ENCODE measurements at places on chromosomes 11 and 22.

DNA sequence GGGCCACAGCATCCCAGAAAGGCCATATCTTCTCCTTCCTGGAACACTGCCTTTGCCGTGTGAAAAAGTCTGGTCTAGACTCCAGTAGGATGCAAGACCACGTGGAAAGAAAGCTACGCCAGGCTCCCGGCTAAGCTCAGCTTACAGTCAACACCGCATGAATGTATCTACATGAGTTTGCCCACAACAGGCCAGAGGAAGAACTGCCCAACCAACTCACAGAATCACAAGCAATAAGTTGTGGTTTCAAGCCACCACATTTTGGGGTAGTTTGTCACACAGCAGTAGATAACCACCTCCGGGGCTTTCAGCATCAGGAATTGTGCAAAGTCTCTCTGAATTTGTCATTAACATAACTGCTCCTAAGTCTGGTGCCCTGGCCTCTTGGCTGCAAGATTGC is 27.3 kb downstream of the HSPA8 start:
- no peak for DNase-seq

GRCh38 chr22:20653795-20654342 is 120.0 kb upstream of the SERPIND1 start:
- no peak for DNase-seq

- no peak for DNase-seq
Observed at GRCh38 chr11:25727944-25728343, 604.0 kb upstream of the ANO3 start.

DNA sequence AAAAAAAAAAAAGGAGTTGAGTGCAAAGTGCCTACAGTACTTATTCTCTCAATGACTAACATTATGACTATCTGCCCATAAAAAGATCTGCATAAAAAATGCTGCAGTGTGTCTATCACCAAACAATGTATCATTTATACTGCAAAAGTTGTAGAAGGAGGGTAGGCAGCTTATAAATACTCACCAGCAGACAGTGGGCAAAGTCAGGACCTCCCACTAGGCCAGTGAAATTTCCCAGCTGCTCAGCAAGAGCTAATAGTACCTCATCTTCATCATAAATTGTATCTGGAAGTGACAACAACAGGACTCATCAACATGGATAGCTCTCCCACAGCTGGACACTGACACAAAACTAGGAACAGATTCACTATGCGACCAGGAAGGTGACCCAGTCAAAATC is 1.6 kb downstream of the PPP2R1B start:
- DNase-seq = no peak

DNA sequence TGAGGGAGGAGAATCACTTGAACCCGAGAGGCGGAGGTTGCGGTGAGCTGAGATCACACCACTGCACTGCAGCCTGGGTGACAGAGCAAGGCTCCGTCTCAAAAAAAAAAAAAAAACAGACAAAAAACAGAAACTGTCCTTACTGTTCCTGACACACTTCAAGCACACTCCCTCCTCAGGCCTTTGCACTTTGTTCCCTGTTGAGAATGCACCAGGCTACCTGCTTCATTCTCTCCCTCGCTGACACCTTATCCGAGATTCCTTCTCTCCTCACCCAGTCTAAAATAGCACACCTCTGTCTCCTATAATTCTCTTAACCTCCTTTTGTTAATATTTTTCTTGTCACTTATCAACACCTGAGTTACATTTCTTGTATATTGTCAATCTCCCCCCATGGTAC is 32.3 kb upstream of the TECTA start:
- DNase-seq = no peak

DNA sequence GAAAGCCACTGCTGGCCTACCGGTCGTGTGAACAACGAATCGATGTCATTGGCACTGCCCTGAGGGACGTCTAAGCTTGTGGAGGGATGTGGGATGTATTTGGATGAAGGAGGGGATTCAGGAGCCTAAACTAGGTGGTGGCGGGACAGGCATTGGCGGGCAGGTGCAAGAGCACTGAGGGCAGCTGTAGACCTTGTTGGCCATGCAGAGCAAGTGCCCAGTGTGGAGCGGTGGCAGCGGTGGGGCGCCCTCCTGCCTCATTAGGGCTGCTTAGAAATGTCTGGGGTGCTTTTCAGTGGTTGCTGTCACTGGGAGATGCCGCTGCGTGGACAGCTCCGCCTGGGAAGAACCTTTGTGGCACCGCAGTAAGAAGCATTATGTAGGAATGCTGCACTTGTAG is 220.2 kb downstream of the TBC1D22A start:
- DNase-seq = no peak

DNA sequence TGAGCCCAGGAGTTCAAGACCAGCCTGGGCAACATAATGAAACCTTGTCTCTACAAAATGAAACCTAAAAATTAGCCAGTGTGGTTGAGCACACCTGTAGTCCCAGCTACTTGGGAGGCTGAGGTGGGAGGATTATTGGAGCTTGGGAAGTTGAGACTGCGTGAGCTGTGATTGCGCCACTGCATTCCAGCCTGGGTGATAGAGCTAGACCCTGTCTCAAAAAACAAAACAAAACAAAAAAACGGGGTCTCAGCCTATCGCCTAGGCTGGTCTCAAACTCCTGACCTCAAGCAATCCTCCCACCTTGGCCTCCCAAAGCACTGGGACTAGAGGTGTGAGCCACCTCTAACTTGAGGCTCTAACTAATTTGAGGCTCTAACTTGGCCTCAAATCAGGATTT is 13.6 kb downstream of the PPIL2 start:
- no peak for DNase-seq

- DNase-seq = no peak
Observed at GRCh38 chr22:35839841-35840301, 122.2 kb downstream of the APOL5 start.

GRCh38 chr11:35981581-35981980 is 37.7 kb downstream of the LDLRAD3 start:
- DNase-seq = no peak

GRCh38 chr11:8372641-8373381 is 109.1 kb upstream of the LMO1 start:
- DNase-seq = no peak

DNA sequence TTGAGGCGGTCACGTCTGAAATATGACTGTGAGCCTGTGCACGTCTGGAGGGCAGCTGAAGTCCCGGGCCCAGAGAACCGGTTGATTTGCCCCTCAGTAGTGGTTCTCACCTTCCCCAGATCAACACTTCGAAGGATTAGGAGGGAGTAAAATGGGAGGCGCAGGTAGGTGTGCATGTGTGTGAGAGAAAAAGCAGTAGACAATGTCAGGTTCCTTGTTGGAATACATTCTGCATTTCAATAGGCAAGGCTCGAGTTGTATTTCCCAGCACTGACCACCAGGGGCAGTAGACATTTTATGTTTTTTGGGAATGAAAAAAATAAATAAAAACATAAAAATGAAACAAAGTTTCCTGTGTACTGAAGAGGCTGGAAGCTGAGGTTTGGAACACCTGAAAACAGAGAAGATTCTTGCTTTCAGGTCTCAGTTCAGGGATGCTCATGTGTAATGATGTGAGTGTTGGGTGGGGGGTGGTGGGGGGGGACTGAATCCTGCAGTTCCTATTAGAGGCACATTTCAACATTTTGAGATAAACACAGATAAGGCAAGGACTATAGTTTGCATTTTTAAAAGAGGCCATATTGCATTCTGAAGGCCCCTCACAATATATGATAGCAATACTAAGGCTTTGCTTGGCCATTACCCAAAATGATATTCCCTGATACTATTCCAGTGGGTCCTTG is 333.9 kb downstream of the CADM1 start:
- DNase-seq = peak; percentile 16

GRCh38 chr22:49240016-49240380 is 587.7 kb downstream of the BRD1 start:
- no peak for DNase-seq

- no peak for DNase-seq
Observed at GRCh38 chr22:17807578-17808410, 33.5 kb upstream of the BID start.

GRCh38 chr11:79050786-79051185 is 390.0 kb downstream of the TENM4 start:
- DNase-seq = no peak

- DNase-seq = peak; percentile 50
Observed at GRCh38 chr11:49995565-49995964, 13.2 kb upstream of the OR4C12 start.

- no peak for DNase-seq
Observed at GRCh38 chr22:22973336-22973735, 85.7 kb downstream of the IGLL5 start.

GRCh38 chr11:64649291-64649697 is 58.3 kb downstream of the SLC22A12 start:
- DNase-seq = no peak

DNA sequence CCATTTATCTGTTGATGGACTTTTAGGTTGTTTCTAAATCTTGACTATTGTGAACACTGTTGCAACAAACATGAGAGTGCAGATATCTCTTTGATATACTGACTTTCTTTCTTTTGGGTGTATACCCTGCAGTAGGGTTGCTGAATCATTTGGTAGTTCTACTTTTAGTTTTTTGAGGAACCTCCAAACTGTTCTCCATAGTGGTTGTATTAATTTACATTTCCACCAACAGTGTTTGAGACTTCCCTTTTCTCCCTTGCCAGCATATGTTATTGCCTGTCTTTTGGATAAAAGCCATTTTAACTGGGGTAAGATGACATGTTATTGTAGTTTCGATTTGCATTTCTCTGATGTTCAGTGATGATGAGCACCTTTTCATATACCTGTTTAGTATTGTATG is 330.0 kb downstream of the DDX10 start:
- DNase-seq = no peak

GRCh38 chr22:50104141-50104544 is 14.3 kb downstream of the MOV10L1 start:
- no peak for DNase-seq

GRCh38 chr22:35538801-35539321 is 1.8 kb upstream of the RASD2 start:
- peak; percentile 14 for DNase-seq

- no peak for DNase-seq
Observed at GRCh38 chr11:32433914-32434355, 1.4 kb downstream of the WT1 start.

- DNase-seq = no peak
Observed at GRCh38 chr11:105334025-105334714, 194.6 kb upstream of the CARD18 start.

- no peak for DNase-seq
Observed at GRCh38 chr11:64854534-64855502, 10.4 kb upstream of the CDC42BPG start.

DNA sequence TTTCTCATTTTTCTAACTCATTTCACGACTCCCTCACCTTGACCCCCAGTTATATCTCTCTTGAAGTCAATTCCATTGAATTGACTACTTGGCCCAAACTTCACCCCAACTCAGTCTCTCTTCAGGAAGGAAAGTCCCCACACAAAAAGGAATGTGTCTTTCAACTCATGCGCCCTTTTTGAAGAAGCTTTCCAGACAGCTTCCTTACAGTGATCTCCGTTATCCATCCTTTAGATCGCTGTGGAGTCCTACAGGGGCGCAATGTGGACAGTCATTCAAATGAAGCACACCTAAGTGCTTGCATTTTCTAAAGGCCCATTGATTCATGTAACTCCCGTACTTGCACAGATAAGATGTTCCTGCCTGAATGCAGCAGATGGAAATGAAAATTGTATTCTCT is 101.1 kb upstream of the VPREB1 start:
- no peak for DNase-seq

- no peak for DNase-seq
Observed at GRCh38 chr11:32884770-32885384, 7.7 kb upstream of the QSER1 start.

DNA sequence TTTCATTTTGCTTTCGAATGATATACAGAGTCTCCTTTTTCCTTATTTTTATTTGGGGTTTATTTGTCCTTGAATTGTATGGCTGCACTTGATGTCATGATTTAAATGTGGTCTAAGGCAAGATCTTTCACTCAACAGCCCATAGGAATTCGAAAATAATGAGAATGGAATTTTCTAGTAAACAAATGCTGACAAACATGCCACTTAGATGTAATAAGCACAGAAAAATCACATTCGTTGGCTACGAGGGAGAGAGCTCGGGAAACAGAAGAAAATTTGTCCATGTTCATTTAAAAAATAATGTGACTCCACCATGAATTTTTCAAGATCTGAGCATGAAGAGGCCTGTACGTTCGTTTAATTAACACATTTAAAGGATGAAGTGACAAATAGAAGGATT is 73.0 kb downstream of the BLID start:
- DNase-seq = no peak

DNA sequence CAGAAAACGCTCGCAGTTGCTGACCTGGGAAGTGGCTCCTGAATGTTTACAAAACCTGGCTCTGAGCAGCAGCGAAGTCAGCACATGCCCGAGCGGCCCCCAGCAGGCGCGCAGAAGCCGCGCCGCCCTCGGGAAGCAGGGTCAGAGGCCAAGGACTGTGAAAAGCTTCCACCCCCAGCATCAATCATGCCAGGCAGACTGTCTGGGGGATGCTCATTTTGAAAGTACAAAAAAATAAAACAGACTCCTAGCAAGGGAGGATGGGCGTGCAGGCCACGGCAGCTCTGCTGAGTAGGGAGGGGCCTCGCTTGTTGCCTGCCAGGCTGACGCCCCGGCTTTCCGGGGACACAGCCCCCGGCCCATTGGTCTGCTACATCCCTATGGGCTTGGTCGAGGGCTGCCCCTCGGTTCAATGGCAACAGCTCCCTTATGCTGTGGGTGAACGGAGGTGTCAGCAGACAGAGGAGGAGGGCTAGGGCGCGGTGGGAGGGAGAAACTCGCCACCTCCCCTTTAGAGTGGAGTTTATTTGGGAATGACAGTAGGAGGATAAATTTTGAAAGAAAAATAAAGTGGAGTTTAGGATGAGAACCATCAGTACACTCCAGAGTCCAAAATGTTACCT is 37.7 kb upstream of the GNB1L start:
- DNase-seq = peak; percentile 53

GRCh38 chr11:81886406-81887075 is 847.1 kb downstream of the FAM181B start:
- DNase-seq = no peak

DNA sequence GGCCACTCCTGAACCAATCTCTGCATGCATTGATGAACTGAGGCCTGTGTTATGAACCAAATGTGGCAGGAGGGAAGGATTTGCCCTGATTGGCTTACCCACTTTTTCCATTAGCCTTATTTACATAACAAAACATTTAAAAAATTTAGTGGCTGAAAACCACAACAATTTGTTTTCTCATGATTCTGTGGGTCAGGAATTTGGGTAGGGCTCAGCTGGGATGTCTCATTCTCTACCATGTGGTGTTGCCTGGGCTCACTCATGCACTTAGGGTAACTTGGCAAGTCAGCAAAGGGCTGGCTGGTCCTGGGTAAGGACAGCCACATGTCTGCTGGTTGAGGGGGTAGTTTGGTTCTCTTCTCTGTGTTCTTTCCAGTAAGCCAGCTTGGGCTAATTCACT is 35.1 kb upstream of the CYP2R1 start:
- DNase-seq = no peak

DNA sequence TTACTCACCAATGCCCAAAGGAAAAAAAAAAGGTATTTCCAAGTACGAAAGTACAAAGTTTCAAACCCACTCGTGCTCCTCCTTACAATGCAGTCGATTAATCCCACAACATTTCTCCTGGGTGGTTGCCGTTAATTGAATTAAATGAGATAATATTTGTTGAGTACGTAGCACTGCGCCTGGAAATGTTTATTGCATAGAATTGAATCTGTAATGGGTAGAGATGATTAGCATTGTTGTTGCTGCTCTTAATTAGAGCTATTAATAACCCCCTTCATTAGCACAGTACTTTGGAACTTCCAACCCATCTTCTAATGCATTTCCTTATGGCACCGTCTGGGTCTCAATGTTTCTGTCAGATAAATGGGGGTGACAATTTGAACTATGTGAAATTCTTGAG is 77.3 kb downstream of the SEZ6L start:
- no peak for DNase-seq

- no peak for DNase-seq
Observed at GRCh38 chr11:62536301-62536957, 10.2 kb downstream of the AHNAK start.

- DNase-seq = no peak
Observed at GRCh38 chr22:23684561-23685031, 6.2 kb upstream of the RGL4 start.

Measured in activated CD4-positive, alpha-beta T cell treated with anti-CD3 and anti-CD28 coated beads, Interleukin-2, amount 10 ng/mL, durations not matched to agents 7 days and 5 days (primary cell).